Stimulated activated CD4-positive, alpha-beta T cell treated with anti-CD3 and anti-CD28 coated beads, Interleukin-2, amount 100 ng/mL, for 24 hours (primary cell): ENCODE measurements at places on chromosomes 1 and 21.

DNA sequence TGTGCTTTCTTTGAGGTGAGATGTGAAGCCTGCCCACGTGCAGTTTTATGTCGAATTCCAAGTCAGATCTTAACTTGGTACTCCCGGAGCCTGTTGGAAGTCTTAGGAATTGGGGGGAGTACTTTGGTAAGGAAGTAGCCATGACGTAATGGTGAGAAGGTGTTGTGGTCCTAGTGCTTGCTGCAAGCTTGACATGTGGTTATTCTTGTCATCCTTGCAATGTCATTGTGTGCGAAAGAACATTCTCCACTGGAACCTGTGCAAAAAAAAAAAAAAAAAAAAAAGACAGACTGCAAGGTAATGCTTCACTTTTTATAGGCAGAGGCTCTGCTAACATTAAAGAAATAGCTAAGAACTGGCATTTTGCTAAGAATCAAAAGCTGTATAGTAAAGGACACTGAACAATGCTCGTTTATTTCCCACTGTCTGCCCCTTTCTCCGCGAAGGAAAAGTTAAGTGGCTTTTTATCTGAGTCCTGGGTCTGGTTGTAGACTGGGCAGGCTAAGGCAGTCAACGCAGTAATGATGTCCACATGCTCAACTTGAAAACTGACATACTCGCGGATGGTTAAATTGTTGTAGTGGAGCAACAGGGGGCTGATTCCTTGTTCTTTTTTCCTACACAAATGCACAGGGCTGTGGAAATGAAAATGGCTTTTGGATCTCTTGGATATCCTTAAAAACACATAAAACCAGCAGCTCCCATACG lies 2.1 kb downstream of the KAZN start:
- no peak for DNase-seq

DNA sequence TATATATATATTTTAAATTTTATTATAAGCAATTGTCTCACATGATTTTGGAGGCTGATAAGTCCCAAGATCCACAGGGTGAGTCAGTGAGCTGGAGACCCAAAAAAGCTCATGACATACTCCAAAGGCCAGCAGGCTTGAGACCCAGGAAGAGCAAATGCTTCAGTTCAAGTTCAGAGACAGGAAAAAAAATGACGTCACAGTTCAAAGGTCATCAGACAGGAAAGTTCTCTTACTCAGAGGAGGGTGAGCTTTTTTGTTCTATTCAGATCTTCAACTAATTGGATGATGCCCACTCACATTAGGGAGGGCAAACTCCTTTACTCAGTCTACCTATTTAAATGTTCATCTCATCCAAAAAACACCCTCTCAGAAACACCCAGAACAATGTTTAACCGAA lies 18.2 kb downstream of the RXRG start:
- DNase-seq: no peak

GRCh38 chr1:231200388-231201031 lies 38.7 kb downstream of the TRIM67 start:
- DNase-seq: no peak

DNA sequence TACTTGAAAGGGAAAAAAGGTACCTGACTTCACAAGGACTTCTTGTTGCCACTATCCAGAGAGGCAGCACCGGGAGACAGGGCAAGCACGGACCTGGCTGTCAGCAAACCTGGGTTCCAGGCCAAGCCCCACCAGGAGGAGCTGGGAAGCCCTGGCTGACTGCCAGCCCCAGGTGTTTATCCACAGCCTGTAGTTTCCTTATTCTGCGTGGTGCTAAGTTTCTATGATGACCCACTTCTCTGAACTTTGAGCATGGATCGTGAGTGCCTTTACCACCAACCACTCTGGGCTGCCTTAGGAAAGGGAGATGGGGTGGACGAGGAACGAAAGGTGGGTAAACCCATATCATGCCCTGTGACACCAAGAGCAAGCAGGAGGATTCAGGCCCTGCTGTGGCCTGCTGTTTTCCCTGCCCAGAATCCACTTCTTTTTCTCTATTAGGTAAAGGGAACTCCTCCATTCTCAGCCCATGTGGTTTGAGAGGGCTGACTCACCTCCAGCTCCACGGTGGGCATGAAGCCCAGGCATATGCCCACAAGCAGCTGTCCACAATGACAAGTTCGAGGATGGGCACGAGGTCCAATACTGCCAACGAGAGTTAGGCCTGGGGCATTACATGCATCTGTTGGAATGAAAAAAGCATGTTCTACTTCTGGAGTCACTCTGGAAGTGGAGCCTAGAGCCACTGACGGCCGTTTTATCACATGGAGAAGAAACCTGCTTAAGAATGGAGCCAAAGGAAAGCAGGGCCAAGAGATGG lies 20.3 kb downstream of the TSPAN2 start:
- no peak for DNase-seq

- no peak for DNase-seq
Observed at GRCh38 chr1:154802336-154802969, 67.6 kb downstream of the KCNN3 start.

DNA sequence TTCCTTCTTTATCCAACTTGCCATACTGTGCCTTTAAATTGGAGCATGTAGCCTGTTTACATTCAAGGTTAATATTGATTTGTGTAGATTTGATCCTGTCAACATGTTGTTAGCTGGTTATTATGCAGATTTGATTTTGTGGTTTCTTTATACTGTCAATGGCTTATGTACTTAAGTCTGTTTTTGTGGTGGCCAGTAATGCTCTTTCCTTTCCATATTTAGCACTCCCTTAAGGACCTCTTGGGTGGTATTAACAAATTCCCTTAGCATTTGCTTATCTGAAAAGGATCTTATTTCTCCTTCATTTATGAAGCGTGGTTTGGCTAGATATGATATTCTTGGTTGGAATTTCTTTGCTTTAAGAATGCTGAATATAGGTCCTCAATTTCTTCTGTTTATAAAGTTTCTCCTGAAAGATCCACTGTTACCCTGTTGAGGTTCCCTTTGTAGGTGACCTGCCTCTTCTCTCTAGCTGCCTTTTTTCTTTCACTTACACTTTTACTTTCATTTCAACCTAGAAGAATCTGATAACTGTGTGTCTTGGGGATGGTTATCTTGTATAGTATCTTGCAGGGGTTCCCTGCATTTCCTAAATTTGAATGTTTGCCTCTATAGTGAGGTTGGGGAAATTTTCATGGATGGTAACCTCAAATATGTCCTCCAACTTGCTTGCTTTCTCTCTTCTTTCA lies 86.9 kb upstream of the NEGR1 start:
- DNase-seq: no peak

GRCh38 chr1:154492115-154492514 lies 9.9 kb upstream of the TDRD10 start:
- DNase-seq: no peak

DNA sequence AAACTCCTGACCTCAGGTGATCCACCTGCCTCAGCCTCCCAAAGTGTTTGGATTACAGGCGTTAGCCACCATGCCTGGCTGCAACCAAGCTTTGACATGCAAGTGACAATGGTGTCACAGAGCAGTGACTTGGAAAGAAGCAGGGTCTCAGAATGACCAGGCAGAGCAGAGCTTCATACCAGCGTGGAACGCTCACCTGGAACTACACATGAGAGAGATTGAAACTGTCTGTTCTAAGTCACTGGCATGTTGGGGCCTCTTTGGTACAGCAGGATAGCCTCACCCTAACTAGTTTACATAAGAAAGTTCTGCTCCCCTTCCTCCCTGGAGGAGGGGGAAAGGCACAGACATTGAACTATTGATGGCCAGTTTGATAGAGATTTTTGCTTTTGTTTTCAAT lies 47.5 kb upstream of the ITPKB start:
- no peak for DNase-seq
